Retina (tissue), 1 donor: ENCODE measurements at places on chromosomes 3 and 15.

DNA sequence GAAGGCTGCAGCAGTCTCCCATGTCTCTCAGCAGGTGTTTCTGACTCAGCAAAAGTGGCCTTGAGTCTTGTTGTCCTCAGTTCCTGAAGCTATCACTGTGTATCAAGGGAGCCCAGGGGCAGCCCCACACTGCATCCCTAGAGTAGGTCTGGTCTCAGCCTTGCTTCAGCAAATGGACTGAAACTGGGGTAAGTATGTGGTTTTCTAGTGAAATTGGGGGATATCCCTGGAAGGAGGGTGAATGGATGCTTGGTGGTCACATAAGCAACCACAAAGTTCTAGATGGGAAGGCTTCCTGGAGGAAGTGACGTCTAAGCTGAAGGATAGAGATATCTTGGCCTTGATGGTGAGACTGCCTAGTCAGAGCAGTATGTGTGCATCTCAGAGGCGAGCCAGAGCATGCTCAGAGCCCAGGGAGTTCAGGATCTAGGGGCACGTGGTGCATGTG is 38.4 kb downstream of the TMEM158 start:
- DNase-seq: no peak

DNA sequence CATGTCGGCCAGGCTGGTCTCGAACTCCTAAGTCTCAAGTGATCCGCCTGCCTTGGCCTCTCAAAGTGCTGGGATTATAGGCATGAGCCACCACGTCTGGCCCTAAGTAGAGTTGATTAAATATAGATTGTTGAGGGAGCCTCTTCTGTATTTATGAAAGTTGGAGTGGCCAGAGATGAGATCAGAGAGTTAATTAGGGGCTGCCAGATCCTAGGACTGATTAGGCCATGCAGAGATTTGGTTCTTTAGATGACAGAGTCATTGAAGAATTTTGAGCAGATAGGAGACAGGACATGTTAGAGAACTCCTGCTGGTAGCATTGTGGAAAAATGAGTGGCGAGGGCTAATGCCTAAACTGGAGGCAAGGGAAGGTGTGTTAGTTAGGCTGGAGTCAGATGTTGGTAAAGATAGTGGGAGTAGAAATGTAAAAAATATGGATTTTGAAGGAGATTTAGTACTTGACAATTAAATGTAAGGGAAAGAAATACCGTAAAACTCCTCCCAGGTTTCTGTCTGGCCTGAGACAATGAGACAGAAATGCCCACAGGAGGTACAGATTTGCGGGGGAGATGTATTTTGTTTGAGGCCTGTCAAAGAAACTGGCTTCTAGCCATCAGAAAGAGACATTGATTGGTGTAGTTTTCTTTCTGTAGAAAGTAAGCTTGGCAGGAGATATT is 23.4 kb downstream of the SACM1L start:
- DNase-seq: no peak

GRCh38 chr3:141055136-141055535 is 4.0 kb downstream of the SPSB4 start:
- no peak for DNase-seq

GRCh38 chr3:173548261-173548660 is 150.7 kb downstream of the NLGN1 start:
- no peak for DNase-seq

- DNase-seq: no peak
Measured at GRCh38 chr3:70979983-70980645, 603.4 kb downstream of the FOXP1 start.

GRCh38 chr3:68958932-68959331 is 26.6 kb upstream of the TAFA4 start:
- no peak for DNase-seq

DNA sequence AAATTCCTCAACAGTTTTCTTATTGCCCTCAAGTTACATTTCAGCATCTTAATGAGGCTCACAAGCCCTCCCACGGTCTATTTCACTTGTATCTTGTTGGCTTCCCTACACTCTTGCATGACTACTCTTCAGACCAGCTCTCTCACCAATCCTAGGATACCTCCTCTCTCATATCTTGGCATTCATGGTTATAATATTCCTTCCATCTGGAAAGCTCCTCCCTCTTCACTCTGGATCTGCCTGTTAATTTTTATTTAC is 8.5 kb upstream of the CCDC80 start:
- DNase-seq: no peak

- no peak for DNase-seq
Measured at GRCh38 chr3:49788056-49788455, 1.7 kb upstream of the IP6K1 start.
